ENCODE measurements at places on chromosomes 11 and 22.

DNA sequence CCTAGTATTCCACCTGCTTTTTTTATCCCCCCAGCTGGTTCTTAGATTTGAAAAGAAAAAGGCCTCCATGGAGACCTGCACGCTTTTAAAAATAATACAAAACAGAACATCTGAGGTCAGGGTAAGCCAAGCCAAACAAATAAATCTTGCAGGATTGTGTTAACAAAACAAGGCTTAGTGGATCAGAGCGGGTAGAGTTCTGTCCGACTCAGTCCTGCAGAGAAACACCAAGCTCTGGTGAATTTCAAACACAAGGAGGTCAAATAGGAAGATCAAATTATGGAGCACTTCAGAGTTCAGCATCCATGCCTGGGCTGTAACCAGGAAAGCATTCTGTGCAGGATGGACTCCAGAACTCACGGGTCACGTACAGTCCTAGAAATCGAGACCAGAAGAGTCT is 86.9 kb downstream of the SYN3 start:
- no peak overlapping the region for H3K4me3 ChIP-seq
- no peaks in the 10 kb centered on the region for H3K36me3 ChIP-seq
- no peaks in the 10 kb centered on the region for H3K27me3 ChIP-seq
- H3K4me1 ChIP-seq, result no peaks in the 10 kb centered on the region
- no peak for DNase-seq
- no peak overlapping the region for H3K27ac ChIP-seq

GRCh38 chr11:27635567-27636037 is 64.7 kb downstream of the BDNF start:
- H3K27ac ChIP-seq, result no peak overlapping the region
- H3K4me3 ChIP-seq, result no peak overlapping the region
- H3K4me1 ChIP-seq, result no peaks in the 10 kb centered on the region
- H3K27me3 ChIP-seq, result no peaks in the 10 kb centered on the region
- no peaks in the 10 kb centered on the region for H3K36me3 ChIP-seq

DNA sequence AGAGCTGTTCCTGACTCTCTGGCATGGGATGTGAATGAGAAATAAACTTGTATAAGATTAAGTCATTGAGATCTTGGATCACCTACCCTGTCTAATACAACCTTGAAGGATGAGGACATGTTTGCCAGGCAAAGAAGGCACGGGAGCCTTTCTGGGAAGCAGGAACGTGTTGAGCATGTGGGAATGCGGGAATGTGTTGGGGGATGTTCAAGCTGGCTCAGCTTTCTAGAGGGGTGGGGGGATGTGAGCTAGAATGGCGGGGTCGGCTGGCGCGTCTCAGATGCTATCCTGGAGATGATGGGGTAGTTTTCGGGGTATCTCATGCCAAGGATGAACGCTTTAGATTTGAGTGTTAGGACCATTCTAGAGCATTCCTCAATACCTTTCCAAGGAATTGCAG is 227.1 kb downstream of the DSCAML1 start:
- H3K27ac ChIP-seq, result no peak overlapping the region
- H3K4me1 ChIP-seq, result no peaks in the 10 kb centered on the region
- H3K36me3 ChIP-seq, result no peaks in the 10 kb centered on the region
- H3K4me3 ChIP-seq, result no peak overlapping the region

- H3K4me1 ChIP-seq, result peaks cover 20% of the 10 kb centered on the region
- no peak for DNase-seq
- H3K27ac ChIP-seq, result no peak overlapping the region
- no peaks in the 10 kb centered on the region for H3K27me3 ChIP-seq
Measured at GRCh38 chr22:20395907-20396287, 1.9 kb downstream of the ZNF74 start.
